ENCODE measurements at places on chromosomes 2 and 18. TPM values are rescaled to one million over a fixed set of nuclear protein-coding genes. Genes with fewer than 3 reads are reported as not detected.

The CLHC1 gene
- 28.1 TPM for polyA plus RNA-seq

The CNRIP1 gene
- polyA plus RNA-seq, result 50.8 TPM

The SCN1A gene
- polyA plus RNA-seq, result 1.2 TPM

The CAB39 gene
- 60.5 TPM for polyA plus RNA-seq

The GPR75 gene
- 4.4 TPM for polyA plus RNA-seq

DNA sequence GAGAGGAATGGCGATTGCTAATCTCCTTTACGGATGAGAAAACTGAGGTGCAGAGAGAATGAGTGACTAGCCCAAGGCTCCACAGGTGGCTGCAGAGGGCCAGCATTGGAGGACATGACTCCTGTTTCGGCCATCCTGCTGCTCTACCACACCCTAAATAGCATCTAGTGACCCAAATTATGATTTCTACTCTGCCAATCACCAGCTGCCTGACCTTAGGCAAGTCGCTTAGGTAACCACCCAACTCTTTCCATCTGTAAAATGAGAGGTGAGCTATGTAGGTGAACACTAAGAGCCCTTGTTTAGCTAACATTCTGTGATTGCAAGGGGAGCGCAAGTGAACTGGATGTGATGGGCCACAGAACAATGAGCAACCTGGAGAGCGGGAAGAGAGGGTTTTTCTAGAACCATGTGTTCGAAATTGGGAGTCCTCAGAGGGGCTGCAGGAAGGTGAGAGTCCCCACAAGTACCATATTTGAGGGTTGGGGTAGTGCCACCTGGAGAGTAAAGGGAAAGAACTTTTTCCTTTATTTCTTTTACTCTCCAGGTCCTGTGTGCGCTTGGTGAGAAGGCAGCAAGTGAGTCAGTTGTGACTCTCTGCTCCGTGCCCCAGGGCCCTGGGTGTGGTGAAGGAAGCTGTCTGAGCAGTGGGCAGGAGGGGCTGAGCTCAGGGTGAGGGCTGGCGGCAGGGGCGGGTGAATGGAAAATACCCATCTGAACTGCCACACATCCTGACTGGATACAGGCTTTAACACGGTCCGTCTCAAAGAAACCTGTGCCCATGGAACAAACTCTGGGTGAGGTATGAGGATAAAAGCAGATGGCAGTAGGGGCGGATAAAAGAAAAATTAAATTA lies 2.4 kb downstream of the CYP27C1 start:
- no peak for DNase-seq

- DNase-seq, result no peak
These were observed 287.6 kb downstream of the CAMKMT start for GRCh38 chr2:44649381-44649780.

DNA sequence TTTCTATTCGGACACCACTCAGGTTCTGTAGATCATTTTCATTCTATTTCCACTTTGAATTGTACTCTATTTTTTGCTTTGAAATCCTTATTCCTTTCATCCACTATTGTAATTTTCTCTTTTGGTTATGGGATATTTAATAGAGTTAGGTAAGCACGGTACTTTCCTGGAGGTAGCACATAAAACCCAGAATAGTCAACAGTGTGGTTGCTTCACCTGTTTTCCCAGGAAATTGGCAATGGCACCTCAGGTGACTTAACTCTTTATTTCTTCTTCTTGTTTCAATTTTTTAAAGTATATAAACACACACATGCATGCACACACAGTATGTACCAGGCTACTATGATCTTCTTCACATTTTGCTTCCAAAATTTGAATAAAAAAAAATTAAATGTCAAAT lies 682.0 kb upstream of the TMEFF2 start:
- no peak for DNase-seq

GRCh38 chr2:20363578-20363977 lies 12.9 kb upstream of the PUM2 start:
- no peak for DNase-seq
